CD4-positive, alpha-beta T cell treated with Interleukin-12 subunit alpha and Interleukin-12 subunit beta, for 1 hour (primary cell): ENCODE measurements at places on chromosomes 2 and 18.

DNA sequence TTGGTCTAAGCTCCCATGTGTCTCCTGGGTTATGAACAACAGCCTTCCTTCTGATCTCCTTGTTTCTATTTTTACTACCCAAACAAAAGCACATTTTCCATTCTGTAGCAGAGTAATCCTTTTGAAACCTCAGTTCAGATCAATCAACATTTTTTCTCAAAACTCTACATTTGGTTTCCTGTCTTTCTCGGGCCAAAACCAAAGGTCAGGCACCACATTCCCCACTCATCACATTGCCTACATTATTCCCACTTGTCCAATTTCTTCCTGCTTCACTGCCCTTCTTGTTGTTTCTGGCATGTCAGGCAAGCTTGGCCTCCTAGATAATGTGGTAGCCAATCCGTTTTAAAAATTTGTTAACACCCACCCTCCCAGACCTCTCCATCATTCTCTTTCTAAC lies 196.8 kb downstream of the PPP1R1C start:
- no peak for DNase-seq

DNA sequence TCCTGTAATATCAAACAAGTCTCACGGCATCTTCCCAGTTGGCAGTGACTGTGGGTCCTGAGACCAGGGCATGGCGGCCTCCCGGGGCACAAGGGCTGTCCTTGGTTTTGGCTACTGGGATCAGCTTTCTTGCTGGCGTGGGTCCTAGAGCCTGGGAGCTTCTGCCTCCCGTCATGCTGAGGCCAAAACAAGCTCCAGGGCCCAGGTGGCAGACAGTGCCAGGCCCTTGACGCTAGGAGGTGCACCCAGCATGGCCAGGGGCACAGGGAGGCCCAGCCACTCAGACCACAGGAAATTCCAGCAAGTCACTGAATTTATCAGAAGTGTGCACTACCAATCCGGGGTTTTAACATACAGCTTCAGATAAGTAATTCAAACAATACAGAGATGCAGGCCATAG lies 184.7 kb downstream of the EIPR1 start:
- DNase-seq = no peak

GRCh38 chr2:3430172-3430571 lies 50.7 kb downstream of the TRAPPC12 start:
- no peak for DNase-seq

DNA sequence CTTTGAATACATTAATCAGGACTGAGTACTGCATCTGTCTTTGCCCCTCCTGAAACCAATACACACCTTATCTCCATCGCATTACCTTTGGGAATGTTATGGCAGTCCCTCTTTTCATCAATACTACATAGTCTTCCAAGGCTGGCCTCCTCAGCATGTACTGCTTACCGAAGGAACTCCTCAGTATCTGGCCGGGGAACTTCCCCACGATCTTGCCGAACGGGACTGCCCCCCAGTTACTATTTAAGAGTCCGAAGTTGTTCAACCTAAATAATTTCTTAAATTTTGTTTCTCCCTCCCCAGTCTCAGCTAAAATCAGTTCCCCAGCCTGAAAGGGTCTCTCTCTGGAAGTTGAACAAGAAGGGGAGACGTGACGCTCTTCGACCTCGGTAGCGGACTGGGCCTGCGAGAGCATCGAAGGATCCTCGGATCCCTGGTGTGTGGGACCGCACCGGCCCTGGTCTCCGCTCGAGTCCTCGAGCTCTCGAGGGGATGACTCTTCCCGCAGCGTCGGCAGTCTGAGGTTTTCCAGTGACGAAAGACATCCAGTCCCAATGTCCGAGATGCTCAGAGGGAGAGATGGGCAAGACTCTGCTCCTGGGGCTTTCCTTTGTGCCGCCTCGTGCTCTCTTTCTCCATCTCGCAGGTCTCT lies 489 bp downstream of the TRMT61B start:
- peak; percentile 26 for DNase-seq

DNA sequence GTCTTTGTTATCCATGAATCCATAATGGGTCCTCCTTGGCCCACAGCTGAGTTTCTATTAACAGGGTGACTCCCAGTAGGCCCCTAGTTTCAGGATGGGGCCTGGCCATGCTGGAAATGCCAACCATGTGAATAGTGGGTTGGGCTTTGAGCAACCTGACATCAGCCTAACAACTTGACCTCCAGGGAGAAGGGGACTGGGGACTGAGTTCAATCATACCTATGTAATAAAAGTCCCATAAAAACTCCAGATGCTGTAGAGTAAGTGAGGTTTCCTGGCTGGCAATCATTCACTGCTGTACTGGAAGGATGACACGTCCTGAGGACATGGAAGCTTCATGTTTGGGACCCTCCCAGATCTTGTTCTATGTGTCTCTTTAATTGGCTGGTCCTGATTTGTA lies 7.9 kb downstream of the REV1 start:
- no peak for DNase-seq

GRCh38 chr2:234025891-234026401 lies 24.6 kb upstream of the SPP2 start:
- no peak for DNase-seq

DNA sequence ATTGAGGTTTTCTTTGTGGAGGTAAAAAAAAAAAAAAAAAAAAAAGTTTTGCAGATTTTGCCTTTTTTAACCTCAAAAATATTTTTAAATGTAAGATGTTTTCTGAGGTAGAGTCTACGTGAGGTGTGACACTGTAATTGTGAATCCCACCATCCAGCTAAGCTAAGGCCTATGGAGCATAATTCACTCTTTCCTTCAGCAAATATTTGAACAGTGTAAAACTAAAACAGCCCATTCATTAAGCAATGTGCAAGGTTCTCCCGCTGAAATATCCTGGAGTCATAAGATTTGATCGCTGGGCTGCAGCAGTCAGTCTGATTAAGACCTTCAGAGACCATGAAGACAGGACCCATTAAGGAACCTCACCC lies 105.1 kb downstream of the HNRNPLL start:
- DNase-seq = no peak

GRCh38 chr2:16105669-16106281 lies 165.4 kb downstream of the MYCN start:
- no peak for DNase-seq
